ENCODE measurements at places on chromosomes 1 and 21. TPM values are rescaled to one million over a fixed set of nuclear protein-coding genes. Genes with fewer than 3 reads are reported as not detected.

The TINAGL1 gene
- total RNA-seq = 225 TPM

The VHLL gene
- not detected for total RNA-seq

The PADI3 gene
- total RNA-seq = not detected

The RAB42 gene
- 2.2 TPM for total RNA-seq

The NEK2 gene
- 2.4 TPM for total RNA-seq

All from thyroid gland (tissue), 4 donors.